CD8-positive, alpha-beta memory T cell (primary cell): ENCODE measurements at places on chromosomes 2 and 18.

DNA sequence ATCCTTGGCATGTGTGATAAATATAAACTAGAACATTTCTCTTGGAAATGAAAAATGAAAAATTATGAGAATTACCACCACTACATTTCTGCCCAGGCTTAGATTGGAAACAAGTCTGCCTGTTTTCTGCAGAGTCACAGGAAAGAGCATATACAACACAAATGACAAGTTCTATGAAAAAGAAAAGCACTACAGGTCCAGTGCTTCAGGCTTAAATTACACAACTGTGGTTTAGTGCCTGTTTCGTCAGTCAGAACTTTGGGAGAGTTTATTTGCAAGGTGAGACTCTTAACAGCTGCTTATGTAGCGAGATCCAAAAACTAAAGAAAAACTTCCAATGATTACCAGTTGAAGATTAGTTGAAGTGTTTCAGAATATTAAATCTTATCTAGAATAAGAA, 68.9 kb downstream of the RTN4 start:
- DNase-seq = no peak

DNA sequence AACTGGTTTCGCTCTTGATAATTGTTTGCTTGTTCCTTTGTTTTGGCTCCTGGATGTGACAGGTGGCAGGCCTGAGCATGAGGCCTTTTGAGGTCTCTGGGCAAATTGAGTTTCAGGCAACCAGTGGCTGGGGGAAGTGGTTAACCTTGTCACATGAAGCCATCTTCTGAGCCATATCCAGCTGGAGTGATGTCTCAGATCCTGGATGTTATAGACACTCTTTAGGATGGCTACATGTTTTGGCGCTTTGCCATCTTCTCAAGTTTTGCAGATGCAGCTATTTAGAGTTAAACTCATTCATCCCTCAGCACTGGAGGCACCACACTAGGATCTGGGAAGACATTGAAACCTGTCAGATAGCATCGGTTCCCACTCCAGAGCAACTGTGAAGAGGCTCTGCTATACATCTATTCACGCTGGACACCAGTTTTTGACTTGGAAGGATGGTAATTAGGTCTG, 25.3 kb upstream of the TACR1 start:
- DNase-seq = no peak

GRCh38 chr18:13382366-13382953, 163.9 kb downstream of the LDLRAD4 start:
- peak; percentile 78 for DNase-seq

- DNase-seq = no peak
Observed at GRCh38 chr2:32647180-32647651, 19.4 kb downstream of the TTC27 start.

DNA sequence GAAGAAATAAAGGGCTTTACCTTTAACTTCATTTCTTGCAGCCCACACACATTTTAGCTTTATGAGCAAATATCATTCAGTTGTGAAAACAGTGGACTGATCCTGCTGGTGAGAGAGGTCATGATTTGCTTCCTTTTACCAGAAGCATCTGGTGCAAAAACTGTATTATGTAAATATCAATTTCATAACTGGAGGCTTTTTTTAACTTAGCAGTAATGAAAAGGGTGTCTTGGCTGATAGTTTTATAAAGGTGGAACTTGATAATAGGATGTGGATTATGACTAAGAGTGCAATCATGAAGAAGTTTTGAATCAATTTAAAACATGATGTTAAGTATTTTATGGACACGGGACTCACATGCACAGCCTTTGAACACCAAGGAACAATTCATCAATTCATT, 304.4 kb downstream of the GULP1 start:
- DNase-seq = no peak

GRCh38 chr2:18605115-18605514, 15.7 kb upstream of the NT5C1B start:
- no peak for DNase-seq

- no peak for DNase-seq
Observed at GRCh38 chr2:230000118-230000841, 68.4 kb downstream of the SLC16A14 start.

GRCh38 chr2:46018773-46019591, 278.2 kb upstream of the EPAS1 start:
- no peak for DNase-seq

DNA sequence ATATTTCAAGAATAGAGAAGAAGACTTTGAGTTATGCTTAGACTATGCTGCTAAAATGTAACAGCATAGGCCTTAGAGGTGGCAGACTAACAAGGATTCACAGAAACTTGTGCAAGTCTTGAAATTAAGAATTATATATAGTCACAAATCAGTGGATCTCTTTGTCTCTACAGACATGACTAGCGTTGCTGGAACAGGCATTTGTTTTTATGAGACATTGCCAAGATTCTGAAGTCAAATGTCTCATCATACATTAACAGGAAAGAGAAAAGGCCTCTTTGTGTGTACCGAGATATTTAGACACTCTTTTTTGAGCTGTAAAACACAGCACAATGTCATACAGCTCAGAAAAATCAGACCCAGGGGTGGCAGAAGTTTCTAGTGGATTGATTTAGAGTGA, 207.1 kb downstream of the TMX3 start:
- no peak for DNase-seq

GRCh38 chr18:7604361-7604760, 37.2 kb downstream of the PTPRM start:
- no peak for DNase-seq

- DNase-seq = no peak
Observed at GRCh38 chr18:9743200-9744016, 35.3 kb downstream of the RAB31 start.

DNA sequence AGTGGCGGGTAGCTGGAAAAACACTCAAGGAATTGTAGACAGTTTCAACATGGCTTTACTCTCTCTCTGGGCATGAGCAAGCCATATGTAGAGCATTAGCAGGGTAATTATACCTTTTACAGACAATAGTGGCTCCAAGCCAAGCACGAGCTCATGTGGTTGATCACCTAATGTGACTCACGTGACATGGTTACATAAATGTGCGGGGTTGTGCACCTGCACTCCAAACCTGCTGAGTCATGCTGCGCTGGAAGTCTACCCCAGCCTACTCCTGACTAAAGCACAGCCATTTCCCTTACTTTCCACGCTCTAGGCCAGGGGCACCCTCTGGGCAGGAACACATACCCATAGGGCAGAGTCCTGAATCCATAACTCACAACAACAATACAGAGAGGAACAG, 232.8 kb downstream of the MBD5 start:
- no peak for DNase-seq

DNA sequence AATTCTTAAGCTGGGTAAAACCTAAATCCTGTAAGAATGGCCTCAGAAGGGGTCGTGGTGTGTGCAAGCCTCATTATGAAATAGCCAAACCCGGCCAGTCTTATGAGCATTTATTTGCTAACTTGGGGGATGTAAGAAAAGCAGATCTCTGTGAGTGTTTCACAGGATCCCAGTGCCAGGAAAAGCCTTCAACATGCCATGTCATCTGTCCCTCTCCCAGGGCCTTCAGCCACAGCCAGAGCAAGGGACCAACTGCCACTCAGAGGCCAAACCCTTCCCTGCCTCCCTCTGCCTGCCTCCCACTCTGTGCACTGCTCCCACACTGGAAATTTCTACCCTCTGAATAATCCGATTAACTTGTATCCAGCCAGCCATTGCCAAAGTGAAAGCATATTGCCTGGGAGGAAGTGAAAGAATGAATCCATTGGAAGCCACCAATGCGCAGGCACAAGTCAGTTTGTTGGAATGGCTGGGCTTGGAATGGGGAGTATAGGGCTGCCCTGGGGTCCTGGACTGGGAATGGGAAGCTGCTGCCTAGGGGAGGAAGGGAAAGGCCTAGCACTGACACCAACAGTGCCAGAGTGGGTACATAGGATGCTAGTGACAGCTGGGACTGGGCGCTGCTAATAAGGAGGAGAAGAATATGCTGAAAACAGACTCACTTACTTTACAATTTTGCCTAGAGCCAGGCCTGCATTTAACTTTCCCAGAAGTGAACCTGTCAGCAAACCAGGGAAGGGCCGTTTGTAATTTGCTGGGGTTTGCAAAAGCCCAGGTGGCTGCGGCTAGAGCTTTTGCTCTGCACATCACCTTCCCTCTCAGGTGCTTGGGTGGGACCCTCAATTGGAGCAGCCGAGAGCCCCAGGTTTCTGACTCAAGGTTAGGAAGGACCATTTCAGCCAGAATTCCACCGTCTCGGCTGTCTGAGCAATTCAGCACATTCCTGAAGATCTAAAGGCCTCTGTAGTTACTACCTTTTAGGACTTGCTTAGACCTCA, 146.6 kb upstream of the NCK2 start:
- DNase-seq = no peak

DNA sequence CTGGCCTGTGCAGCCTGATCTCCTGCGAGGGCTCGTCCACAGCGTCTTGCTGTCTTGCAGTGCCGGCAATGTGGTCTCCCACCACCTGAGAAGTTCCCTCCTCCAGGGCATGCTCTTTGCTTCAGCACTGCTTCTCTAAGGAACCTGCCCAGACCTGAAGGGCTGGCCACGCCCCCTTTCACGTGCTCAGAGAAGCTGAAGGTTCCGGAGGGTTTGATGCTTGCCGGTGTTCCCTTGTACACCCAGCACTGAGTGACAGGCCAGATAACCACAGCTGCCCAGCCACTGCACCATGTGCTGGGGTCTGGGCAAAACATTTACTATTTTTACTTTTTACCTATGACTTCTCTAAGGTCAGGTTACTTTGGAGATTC, 1.7 kb upstream of the POLR2D start:
- DNase-seq = peak; percentile 53

GRCh38 chr2:60706021-60706420, 50.0 kb upstream of the PAPOLG start:
- no peak for DNase-seq

GRCh38 chr18:67216846-67217245, 299.7 kb downstream of the DSEL start:
- no peak for DNase-seq

- DNase-seq = no peak
Observed at GRCh38 chr2:176085861-176086771, 2.4 kb upstream of the EVX2 start.

- DNase-seq = no peak
Observed at GRCh38 chr2:158580760-158581159, 124.0 kb downstream of the PKP4 start.

DNA sequence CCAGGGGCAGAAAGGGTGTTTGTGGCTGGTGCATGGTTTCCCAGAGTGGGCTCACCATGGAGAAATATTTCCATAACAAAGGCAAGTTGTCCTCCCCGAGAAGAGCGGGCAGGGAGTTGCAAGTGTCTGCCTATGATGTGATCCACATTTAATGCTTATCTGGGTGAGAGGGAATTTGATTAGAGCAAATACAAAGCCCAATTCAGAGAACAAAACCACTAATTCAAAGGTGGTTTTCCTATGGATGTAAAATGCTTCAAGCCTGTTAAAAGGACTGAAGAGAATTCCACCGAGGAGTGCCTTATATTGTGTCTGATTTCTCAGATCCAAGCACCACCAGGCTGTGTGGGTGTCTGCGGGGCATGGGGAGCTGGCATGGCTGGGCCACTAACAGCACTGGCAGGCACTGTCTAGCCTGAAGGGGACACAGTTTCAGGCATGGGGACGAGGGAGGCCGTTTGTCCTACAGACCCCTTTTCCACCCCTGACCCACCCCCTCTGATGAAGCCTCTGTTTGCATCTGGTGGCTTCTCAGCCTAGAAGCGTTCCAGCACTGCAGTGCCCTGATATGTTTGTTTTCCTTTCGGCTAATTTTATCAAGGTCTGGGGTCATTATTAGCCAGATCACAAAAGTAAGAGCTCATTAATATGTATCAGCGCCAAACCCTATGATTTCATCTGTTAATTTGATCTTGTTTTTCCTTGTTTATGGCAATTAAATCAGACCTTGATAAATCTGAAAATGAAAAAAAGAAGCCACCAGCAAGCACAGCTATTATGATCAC, 357.3 kb downstream of the HRH4 start:
- DNase-seq = no peak

DNA sequence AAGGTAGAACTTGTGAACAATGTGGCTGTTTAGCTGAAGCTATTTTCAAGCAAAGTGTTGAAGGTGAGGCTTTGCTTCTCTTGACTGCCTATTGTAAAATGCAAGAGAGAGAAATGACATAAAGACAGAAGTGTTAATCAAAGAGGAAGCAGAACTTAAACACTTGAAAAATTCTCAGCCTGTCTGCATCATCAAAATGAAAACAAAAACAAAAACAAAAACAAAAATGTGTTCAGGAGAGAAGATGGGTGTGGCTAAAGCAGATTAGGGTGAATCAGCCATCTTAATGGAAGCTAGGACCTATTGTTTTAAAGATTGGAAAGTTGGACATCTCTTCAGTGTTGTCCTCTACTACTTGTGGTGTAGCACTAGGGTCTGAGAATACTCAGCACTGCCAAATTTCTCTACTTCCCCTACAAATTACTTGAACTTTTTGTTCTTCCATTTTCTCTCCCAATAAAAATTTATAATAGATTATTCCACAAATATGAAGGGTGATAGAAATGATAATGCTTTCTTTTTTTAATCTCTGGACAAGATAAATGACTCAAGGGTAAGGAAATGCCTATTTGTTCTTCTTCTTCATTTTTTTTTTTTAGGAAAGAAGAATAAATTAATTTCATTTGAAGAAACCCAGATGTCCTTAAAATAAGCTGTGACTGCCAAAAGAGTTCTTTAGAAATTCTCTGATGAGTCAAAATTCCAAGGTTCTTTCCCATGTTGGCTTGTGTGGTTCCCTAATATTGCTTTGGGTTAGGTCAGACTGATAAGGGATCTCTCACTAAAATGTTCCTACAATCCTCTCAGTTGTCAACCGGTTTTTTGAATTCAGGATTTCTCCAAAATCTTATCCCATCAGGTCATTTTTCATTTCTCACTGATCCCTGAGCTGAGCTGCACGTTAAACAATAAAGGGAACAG, 571.2 kb upstream of the ZEB2 start:
- DNase-seq = no peak

- no peak for DNase-seq
Observed at GRCh38 chr18:65661391-65661790, 89.4 kb upstream of the CDH7 start.

- no peak for DNase-seq
Observed at GRCh38 chr18:7459851-7460770, 107.0 kb upstream of the PTPRM start.

DNA sequence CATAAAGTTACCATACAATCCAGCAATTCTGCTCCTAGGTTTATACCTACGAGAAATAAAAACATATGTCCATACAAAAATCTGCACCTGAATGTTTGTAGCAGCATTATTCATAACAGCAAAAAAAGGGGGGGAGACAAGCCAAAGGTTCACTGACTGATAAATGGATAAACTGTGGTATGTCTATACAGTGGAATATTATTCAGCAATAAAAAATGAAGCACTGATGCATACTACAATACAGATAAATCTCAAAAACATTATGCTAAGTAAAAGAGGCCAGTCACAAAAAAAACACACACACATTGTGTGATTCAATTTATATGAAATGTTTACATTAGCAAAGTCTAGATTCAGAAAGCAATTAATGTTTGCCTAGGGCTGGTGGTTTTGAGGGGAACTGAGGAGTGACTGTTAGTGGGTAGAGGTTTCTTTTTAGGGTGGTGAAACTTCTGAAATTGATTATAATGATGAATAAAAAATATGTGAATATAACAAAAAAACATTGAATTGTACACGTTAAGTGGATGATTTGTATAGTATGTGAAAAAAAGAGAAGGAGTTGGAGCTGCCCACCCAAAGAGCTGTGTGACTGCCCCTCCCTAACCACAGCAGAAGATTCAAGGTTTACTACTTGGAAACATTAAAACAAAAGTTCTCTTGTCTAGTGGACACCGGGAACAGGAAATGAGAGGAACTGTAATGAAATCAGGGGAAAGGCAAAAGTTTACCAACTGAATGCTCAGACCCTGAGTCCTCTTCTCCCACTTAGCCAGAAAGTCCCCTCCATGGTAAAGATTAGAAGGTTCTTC, 13.4 kb downstream of the COLEC12 start:
- no peak for DNase-seq

GRCh38 chr2:202052235-202052634, 18.6 kb downstream of the FZD7 start:
- no peak for DNase-seq
